Kidney (tissue), 22 donors: ENCODE measurements at places on chromosomes 2 and 18. TPM values are rescaled to one million over a fixed set of nuclear protein-coding genes. Genes with fewer than 3 reads are reported as not detected.

The ALPP gene
- not detected for total RNA-seq

DNA sequence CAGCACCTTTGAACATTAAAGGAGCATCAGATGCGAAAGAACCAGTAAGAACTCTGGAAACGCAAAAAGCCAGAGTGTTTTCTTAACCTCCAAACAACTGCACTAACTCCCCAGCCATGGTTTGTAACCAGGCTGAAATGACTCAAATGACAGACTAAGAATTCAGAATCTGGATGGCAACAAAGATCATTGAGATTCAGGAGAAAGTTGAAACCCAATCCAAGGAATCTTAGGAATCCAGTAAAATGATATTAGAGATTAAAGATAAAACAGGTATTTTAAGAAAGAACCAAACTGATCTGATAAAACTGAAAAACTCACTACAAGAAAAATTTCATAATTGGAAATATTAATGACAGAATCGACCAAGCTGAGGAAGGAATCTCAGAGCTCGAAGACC is 116.7 kb downstream of the PTRHD1 start:
- H3K4me1 ChIP-seq: no peaks in the 10 kb centered on the region
- no peak overlapping the region for H3K4me3 ChIP-seq
- H3K27ac ChIP-seq: no peak overlapping the region
- H3K27me3 ChIP-seq: no peaks in the 10 kb centered on the region
- DNase-seq: no peak

The NYAP2 gene
- total RNA-seq: 0.66 TPM

GRCh38 chr2:187345338-187345737 is 102.7 kb downstream of the CALCRL start:
- H3K4me1 ChIP-seq: no peaks in the 10 kb centered on the region
- no peak for DNase-seq
- no peak overlapping the region for H3K4me3 ChIP-seq
- no peaks in the 10 kb centered on the region for H3K27me3 ChIP-seq

- H3K4me3 ChIP-seq: no peak overlapping the region
- no peaks in the 10 kb centered on the region for H3K36me3 ChIP-seq
- H3K27ac ChIP-seq: no peak overlapping the region
- DNase-seq: no peak
- H3K4me1 ChIP-seq: no peaks in the 10 kb centered on the region
Observed at GRCh38 chr2:181072486-181073235, 92.3 kb downstream of the UBE2E3 start.

DNA sequence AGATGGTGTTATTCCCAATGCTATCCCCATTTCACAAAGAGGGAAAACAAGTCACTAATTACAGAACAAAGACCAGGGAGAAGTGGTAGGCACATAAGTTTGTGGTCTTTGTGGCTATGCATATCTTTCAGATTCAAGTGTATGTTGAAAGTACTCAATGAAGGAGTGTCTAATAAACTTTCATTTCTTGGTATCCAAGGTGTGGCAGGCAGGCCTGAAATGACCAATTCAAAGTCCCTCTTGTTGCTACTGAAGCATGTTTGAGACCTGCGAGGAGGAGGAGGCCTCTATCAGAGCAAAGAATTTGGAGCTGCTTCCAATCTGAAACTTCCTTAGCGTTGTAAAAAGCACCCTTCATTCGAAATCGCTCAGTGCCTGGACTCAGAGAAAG is 60.9 kb upstream of the KLF7 start:
- H3K27me3 ChIP-seq: no peaks in the 10 kb centered on the region
- no peaks in the 10 kb centered on the region for H3K36me3 ChIP-seq
- H3K4me3 ChIP-seq: peak overlapping the region; percentile 11
- no peaks in the 10 kb centered on the region for H3K4me1 ChIP-seq

- H3K4me1 ChIP-seq: no peaks in the 10 kb centered on the region
- no peak overlapping the region for H3K4me3 ChIP-seq
- DNase-seq: peak; percentile 30
- no peaks in the 10 kb centered on the region for H3K36me3 ChIP-seq
- H3K27me3 ChIP-seq: no peaks in the 10 kb centered on the region
- no peak overlapping the region for H3K27ac ChIP-seq
Observed at GRCh38 chr2:133760376-133760775, 192.1 kb upstream of the NCKAP5 start.

GRCh38 chr2:157447741-157448140 is 3.9 kb upstream of the CYTIP start:
- no peaks in the 10 kb centered on the region for H3K27me3 ChIP-seq
- no peak overlapping the region for H3K27ac ChIP-seq
- no peak for DNase-seq
- H3K36me3 ChIP-seq: no peaks in the 10 kb centered on the region
- peaks cover 2% of the 10 kb centered on the region for H3K4me1 ChIP-seq
- no peak overlapping the region for H3K4me3 ChIP-seq

- H3K36me3 ChIP-seq: no peaks in the 10 kb centered on the region
- no peak for DNase-seq
- no peaks in the 10 kb centered on the region for H3K27me3 ChIP-seq
Observed at GRCh38 chr2:151620761-151621160, 113.5 kb downstream of the NEB start.

DNA sequence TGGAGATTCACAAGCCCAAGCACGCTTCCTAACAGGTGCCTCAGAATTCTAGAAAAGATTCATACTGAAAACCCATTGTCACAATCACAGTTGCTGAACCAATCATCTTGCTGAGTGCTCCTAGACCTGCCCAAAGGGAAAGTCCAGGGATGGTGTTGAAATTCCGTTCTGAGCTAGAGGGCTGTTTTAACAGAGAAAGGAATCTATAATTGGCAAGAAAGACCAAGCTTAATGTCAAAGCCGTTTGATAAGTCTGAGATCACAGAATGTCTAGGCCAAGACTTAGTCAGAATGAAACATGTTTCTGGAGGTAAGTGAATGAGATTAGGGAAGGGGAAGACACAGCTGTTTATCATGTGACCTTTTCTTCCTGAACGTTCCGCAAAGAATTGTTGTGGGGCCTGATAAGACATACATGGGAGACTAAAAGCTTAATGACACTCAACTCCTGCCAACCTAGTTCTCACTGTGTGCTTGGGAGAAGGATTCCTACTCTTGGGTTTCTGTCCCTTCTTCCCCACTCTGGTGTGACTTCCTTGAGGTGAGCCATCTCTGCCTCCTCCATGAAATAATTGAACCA is 27.5 kb downstream of the PMAIP1 start:
- no peaks in the 10 kb centered on the region for H3K36me3 ChIP-seq
- no peaks in the 10 kb centered on the region for H3K4me1 ChIP-seq
- DNase-seq: no peak

DNA sequence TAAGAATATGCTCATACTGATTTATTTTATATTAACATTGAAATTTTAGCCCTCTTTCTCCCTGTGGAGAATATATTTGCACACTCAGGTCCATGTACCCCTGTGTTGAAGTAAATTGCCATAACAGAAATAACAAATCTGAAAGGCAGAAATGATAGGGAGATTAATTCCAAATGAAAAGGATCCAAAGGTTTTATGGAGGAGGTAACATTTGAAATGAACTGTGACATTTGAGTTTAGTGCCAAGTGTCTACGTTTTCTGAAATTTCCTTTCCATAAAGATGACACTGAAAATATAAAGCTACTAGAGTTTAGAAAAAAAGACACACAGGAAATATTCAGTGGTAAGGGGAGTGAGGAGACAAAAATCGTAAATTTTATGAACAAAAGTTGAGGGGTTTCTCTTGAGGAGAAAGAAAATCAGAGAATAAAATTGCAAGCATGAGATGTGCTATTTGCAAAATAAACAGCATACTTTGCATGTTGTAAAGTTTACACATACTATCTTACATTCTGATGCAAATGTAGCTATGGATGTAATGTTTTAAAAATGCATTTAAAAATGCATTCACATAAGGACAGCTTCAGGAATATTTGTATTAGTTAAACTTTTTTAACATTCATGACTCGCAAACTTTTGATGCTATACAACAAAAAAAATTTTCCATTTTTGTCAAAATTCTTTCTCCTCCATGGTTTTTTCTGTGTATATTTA is 69.5 kb downstream of the BAZ2B start:
- no peaks in the 10 kb centered on the region for H3K27me3 ChIP-seq
- H3K4me3 ChIP-seq: no peak overlapping the region
- H3K36me3 ChIP-seq: peaks cover 5% of the 10 kb centered on the region
- H3K4me1 ChIP-seq: no peaks in the 10 kb centered on the region
- DNase-seq: no peak
- no peak overlapping the region for H3K27ac ChIP-seq

The TTC27 gene
- total RNA-seq: 19.7 TPM

DNA sequence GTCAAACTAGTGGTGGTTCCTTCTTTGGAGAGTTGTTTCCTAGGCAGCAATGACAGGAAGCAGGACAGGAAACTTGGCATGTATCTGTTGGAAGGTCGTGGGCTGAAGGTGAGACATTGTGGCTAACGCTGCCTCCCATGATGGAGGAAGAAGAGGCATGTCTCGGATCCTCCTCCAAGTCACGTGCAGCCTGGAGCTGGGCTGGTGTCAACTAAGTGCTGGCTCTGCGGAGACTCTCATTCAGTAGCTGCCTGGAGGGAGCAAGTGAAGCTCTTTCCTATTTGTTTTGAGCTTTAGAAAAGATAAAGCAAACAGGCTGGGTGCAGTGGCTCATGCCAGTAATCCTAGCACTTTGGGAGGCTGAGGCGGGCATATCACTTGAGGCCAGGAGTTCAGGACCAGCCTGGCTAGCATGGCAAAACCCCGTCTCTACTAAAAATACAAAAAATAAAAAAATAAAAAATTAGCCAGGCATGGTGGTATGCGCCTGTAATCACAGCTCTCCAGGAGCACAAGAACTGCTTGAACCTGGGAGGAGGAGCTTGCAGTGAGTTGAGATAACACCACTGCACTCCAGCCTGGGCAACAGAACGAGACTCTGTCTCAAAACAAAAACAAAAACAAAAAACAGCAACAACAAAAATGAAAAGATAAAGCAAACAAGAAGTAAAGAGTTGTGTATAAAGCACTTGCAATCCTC is 28.2 kb upstream of the INO80C start:
- no peak overlapping the region for H3K4me3 ChIP-seq
- no peak overlapping the region for H3K27ac ChIP-seq
- DNase-seq: no peak
- H3K36me3 ChIP-seq: no peaks in the 10 kb centered on the region
- no peaks in the 10 kb centered on the region for H3K27me3 ChIP-seq

The ICOS gene
- 0.85 TPM for total RNA-seq

The PRKRA gene
- total RNA-seq: 43.0 TPM

DNA sequence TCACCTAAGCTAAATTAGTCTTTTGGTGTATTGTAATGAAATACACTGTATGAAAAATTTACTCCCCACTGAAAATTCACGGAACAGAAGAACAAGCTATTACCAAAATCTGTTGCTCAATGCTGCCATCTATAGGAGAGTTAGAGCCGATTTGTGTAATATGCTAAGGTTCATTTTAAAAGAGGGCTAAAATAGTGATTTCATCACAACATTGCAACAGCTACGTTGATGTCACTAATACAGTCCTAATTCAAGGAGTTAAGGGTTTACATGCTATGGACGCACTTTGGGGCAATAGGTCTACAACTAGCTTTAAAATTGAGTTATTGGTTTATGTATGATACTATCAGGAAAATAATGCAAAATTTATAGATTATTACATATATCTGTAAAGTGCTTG is 3.0 kb upstream of the IRS1 start:
- H3K27ac ChIP-seq: no peak overlapping the region
- no peaks in the 10 kb centered on the region for H3K36me3 ChIP-seq
- H3K27me3 ChIP-seq: no peaks in the 10 kb centered on the region

GRCh38 chr2:126307740-126308139 is 348.2 kb upstream of the GYPC start:
- no peak for DNase-seq
- H3K4me1 ChIP-seq: no peaks in the 10 kb centered on the region

- no peaks in the 10 kb centered on the region for H3K27me3 ChIP-seq
- H3K4me1 ChIP-seq: peaks cover 26% of the 10 kb centered on the region
- H3K4me3 ChIP-seq: no peak overlapping the region
- no peak for DNase-seq
- H3K36me3 ChIP-seq: no peaks in the 10 kb centered on the region
- peak overlapping the region; percentile 89 for H3K27ac ChIP-seq
Observed at GRCh38 chr2:45676088-45676487, 24.6 kb downstream of the PRKCE start.

The RAB12 gene
- 46.7 TPM for total RNA-seq

DNA sequence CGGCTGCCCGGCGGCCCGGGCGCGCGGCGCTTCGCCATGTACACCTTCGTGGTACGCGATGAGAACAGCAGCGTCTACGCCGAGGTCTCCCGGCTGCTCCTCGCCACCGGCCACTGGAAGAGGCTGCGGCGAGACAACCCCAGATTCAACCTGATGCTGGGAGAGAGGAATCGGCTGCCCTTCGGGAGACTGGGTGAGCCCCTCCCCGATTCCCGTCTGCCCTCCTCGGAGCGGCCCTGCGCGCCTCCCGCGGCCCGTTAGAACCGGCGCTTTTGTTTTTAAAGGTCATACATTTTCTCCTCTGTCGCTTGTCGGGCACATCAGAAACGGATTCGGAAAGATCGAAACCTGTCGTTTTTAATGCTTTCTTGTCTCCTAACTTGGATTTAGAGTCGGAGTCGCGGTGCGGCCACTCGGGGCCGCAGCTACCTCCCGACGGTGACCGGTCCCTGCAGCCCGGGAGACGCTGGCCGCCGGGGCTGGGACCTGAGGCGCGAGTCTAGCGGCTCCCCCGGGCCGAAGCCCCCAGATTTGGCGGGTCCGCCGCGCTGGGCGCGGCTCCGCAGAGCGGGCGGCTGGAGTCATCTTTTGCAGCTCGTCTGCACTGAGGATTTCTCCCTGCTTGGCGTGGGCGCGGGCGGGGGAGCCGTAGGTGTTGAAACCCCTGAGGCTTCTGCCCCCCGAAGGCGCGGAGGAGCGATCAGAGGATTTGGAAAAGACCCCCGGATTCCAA is 519 bp downstream of the TTL start:
- H3K27me3 ChIP-seq: no peaks in the 10 kb centered on the region
- peaks cover 10% of the 10 kb centered on the region for H3K4me1 ChIP-seq
- H3K36me3 ChIP-seq: no peaks in the 10 kb centered on the region

GRCh38 chr2:166487171-166487570 is 6.9 kb downstream of the SCN7A start:
- H3K36me3 ChIP-seq: no peaks in the 10 kb centered on the region
- H3K4me3 ChIP-seq: no peak overlapping the region
- DNase-seq: no peak
- H3K27me3 ChIP-seq: no peaks in the 10 kb centered on the region
- no peaks in the 10 kb centered on the region for H3K4me1 ChIP-seq

DNA sequence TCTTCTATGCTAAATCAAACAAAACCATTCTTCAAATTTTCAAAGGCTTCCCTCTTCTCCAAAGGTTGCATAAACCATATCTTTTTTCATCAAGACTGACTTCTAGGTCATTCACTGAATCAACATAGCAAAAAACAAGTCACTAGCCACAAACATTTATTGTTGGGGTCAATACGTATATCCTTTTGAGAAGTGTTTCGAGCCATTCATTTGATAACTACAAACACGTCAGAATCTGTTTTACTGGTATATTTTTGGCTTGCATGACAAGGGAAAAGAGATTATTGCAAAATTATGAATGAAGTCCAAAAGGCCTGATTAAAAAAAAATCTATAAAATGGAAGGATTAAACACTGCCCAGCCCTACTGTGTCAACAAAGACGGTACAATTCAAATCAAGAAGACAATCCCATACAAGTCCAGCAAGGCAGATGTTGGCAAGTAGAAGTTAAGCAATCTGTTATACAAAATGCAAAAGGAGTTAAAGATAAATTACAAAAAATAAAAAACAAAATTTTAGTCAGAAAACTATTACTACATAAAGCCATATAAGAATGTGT is 222.4 kb downstream of the SRBD1 start:
- H3K27me3 ChIP-seq: no peaks in the 10 kb centered on the region
- H3K27ac ChIP-seq: no peak overlapping the region
- H3K4me3 ChIP-seq: no peak overlapping the region
- no peak for DNase-seq
- H3K4me1 ChIP-seq: no peaks in the 10 kb centered on the region
